M059J (cell line): ENCODE measurements at places on chromosomes 2 and 18.

GRCh38 chr2:162084536-162084935 is 10.5 kb upstream of the DPP4 start:
- DNase-seq = no peak

DNA sequence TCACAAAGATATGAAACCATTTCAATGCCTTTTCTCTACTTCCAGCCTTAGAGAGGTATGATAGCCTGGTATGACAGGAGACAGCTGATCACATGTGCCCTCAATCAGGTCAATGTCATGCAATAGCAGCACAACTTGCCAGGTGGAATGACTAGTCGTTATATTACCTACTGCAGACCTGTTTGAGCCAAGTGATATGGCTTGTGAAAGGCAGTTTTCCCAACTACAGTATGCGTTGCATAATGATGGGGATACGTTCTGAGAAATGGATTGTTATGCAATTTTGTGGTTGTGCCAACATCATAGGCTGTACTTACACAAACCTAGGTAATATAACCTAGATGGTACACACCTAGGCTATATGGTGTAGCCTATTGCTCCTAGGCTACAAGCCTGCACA is 262.8 kb downstream of the ICOS start:
- DNase-seq = no peak

DNA sequence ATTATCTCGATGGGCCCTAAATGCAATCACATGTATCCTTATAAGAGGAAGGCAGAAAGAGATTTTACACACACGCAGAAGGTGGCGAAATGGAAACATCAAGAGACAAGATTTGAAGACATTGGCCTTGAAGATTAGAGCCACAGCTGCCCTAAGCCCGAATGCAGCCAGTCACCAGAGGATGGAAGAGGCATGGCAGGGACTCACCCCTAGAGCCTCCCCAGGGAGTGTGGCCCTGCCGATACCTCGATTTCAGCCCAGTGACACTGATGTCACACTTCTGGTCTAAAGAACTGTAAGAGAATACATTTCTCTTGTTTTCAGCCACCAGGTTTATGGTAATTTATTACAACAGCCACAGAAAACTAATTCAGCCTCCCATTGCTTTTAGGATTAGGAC is 17.4 kb downstream of the TTC39C start:
- no peak for DNase-seq

DNA sequence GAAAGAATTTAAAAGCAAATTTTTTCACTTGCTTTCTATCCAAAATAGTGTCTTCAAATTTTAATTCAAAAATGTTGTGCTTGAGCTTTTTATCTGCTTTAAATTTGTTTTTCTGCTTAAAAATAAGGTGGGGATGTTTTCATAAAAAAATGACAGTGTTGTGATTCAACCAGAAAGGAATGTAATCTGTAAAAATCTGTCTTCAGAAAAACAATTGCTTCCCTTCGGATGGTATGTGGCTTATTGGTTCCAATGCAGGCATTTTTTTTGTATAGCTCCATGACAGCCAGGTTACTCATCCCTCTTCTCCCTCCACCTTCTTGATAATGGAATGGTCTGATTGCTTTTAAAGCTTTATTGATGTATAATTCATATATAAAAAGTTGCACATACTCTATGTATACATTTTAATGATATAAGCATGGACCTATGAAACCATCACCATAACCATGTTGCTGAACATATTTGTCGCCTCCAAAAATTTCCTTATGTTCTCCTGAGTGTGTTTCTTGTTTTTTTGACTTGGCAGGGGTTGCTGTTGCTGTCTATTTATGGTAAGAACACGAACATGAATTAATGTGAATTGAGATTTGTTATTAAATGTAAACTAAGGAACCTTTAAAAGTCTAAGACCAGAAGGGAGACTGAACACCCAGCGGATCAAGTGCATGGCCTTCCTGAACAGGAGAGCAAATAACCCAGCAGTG is 363.7 kb upstream of the SPHKAP start:
- DNase-seq = peak; percentile 57
